ENCODE measurements at places on chromosomes 16 and 17. TPM values are rescaled to one million over a fixed set of nuclear protein-coding genes. Genes with fewer than 3 reads are reported as not detected.

HS3ST3A1 gene
- total RNA-seq = 0.93 TPM

FAM83G gene
- total RNA-seq = 8.3 TPM

CLEC18C gene
- not detected for total RNA-seq

NDUFAF8 gene
- 32.6 TPM for total RNA-seq

FCSK gene
- 26.0 TPM for total RNA-seq

KRTAP4-4 gene
- total RNA-seq = not detected

LPO gene
- not detected for total RNA-seq

DNA sequence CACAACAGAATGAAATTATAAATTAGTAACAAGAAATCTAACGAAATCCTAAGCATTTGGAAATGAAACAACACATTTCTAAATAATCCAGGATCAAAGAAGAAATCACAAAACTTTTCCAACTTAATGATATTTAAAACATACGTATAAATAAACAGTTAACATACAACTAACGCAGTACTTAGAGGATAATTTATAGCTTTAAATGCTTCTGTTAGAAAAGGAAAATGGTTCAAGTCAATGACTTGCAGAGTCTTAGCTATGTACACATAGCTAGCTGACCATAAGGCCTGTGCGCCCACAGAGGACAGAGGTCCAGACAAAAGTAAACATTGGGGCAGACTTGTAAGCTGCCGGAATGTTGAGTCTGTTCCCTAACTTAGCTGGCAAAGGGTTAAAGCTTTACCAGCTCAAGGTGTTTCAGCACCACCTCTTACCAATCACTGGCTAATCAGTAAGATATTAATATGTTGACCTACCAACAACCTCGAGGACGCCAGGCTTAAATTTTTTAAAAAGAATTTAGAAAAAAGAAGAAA lies 84.6 kb downstream of the PARN start:
- DNase-seq = no peak

GRCh38 chr17:81807839-81808238 lies 3.9 kb downstream of the GCGR start:
- no peak for DNase-seq

GRCh38 chr17:41377546-41377945 lies 4.6 kb downstream of the KRT34 start:
- no peak for DNase-seq

DNA sequence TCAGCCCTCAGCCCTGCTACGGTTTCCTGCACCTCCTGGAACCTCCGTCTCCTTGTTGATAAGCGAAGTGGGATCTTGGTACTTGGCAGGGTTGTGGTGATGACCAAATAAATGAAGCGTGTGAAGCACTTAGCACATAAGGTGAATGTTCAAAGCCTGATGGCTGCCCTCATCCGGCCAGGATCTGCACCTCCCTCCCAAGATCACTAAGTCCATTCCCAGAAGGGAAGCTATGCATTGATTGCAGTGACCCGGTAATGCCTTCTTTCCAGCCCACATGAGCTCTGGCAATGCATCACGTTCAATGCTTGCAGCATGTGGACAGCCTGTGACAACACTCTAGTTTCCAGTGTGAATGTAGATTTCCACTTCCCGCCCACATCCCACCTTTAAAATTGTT lies 24.9 kb upstream of the RHOT1 start:
- no peak for DNase-seq

- DNase-seq = no peak
Measured at GRCh38 chr16:55641430-55642056, 14.2 kb upstream of the SLC6A2 start.

DNA sequence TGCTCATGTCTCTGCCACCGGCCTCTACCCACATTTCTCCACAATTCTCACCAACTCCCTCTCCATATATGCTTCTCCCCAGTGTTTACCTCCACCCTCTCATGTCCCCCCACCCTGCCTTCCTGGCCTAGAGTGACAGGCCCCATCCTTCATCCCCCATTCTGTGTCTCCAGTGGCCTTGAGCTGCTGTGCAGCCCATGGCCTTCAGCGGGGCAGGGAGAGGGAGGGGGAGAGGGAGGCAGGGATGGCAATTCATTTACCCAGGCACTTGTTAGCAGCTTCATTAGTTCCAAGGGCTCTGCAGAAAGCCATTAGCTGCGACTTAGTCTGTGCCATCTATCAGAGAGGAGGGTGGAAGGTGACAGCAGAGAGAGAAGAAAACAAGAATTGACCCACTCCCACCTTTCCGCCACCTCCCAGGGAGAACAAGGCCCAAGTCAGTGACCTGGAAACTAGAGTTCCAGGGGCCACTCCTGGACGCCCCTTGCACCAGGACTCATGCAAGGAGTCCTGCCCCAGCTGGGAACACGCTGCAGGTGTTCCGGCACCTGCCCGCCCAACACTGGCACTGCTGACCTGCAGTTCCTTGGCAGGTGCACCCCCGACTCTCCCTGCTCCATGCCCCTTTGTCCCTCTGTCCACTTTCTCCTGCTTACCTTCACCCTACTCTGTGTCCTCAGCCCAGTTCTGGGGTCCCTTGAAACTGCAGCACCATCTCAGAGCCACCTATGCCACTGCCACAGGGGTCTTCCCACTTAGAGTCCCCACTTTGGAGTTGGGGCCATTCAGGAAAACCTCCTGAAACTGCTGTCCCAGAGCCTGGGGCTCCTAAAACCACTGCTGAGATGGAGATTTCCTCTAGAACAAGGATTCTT lies 23.5 kb upstream of the PYY start:
- DNase-seq = no peak

DNA sequence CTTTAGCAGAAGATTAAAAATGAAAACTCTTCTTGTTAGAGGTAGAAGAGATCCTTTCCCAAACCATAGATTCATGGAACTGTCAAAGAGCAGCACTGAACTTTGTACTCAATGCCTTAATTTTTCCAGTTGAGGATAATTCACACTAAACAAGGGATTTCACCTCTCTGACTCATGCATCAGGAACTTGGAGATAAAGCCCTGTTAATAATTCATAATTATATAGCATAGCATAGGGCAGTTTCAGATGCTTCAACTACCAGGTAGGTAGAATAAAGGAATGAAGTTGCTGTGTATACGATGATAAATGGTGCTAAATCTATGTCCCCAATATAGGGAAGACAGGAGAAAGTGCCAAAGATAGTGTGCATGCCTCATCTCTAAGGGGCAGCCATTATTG lies 450.4 kb downstream of the MAF start:
- no peak for DNase-seq

GRCh38 chr16:79751471-79752184 lies 151.1 kb upstream of the MAF start:
- no peak for DNase-seq

GRCh38 chr16:67055712-67056487 lies 27.0 kb downstream of the CBFB start:
- no peak for DNase-seq

- no peak for DNase-seq
Measured at GRCh38 chr16:946048-946395, 24.8 kb downstream of the LMF1 start.

DNA sequence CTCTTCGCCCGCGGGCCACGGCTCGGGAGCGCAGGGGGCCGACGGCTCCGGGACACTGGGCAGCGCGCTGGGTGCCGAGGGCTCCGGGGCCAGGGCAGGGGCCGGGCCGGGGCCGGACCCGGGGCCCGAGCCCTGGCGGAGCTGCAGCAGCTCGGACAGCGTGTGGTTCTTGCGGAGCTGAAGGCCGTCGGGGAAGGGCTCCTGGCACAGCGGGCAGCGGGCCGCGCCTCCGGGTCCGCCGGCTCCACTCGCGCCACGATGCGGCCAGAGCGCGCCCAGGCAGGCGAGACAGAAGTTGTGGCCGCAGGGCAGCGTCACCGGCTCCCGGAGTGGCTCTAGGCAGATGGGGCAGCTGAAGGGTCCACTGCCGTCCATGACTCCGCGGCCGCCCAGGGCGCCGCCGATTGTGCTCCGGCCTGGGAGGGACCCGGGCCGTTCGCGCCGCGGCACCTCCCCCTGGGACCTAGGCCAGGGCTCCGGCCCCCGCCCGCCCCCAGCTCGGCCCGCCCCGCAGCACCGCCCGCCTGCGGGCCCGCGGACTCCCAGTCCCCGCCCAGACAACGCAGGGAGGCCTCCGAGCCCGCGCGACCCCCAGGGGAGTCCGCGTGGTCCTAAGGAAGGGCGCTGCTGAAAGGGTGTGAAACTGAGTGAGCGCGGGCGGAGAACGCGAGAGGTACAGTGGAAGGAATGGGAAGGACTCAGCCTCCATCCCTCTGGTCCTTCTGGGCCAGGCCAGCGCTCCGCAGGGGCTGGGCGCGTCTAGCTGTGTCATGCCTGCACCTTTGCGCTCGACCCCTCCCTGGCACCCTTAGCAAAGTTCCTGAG lies at the start of gene TRIM47:
Gene TRIM47 (minus strand): TSS at position 408 of the 825 bp plus-strand sequence. CDS start 33 bp downstream, at position 375.
- DNase-seq = peak; percentile 82

DNA sequence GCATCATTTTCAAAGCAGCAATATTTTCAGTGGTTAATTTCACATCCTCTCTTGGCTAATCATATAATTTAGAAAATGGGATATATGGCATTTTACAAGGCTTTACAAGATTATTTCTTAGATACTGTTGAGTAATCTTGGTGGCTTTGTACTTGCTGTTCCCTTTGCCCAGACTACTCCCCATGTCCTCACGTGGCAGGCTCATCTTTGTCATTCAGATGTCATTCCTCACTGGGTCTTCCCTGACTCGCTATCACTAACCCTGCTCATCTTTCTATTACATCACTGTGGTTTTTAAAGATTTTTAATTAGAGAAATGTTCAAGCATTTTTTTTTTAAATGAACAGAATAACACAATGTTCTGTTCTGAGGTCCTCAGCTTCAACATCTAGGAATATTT lies 240.0 kb upstream of the IRX5 start:
- no peak for DNase-seq

GRCh38 chr17:58332778-58333735 lies 4.5 kb upstream of the TSPOAP1 start:
- peak; percentile 67 for DNase-seq

DNA sequence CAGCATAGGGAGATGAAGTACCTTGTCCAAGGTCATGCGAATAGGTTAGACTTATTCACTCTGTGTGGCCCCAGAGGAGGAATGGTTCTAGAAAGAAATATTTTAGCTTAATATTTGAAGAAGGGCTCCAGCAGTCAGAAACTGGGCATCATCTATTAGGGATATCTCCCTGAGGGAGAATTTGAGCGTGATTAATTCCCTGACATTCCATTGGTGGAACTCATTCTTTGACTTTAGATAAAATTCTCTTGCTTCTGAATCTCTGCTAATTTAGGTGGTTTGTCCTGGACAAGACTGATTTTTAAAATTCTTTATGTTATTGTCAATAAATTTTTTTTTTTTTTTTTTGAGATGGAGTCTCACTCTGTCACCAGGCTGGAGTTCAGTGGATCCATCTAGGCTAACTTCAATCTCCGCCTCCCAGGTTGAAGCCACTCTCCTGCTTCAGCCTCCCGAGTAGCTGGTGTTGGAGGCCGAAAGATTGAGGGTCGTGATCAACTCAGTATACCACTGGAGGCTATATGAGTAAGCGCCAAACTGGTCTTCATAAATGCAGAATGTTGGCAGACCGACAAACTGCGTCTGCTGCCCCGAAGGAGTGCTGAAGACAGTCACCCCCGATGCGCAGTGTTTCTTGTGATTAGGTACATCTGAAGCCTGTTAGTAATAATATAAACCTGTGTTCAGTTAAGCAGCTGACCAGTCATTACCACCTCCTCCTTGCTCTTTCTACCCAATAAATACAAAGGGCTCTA lies 267.9 kb upstream of the HSBP1 start:
- DNase-seq = no peak

DNA sequence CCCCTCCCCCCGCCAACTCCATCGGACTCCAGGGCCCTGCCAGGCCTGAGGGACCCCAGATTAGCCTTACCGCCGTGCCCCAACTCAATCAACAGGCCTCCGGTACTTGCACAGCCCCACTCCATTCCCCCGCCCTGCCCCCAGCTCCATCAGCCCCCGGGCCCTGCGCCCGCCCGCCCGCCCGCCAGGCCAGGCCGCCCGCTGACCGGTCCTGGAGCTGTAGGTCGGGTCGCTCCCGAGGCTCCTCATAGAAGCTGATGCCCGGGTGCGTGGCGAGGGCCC lies 308 bp downstream of the GTF3C1 start:
- no peak for DNase-seq

- DNase-seq = no peak
Measured at GRCh38 chr17:80967404-80967872, 24.2 kb upstream of the CHMP6 start.

GRCh38 chr17:40511667-40512220 lies 10.3 kb upstream of the TNS4 start:
- peak; percentile 51 for DNase-seq

DNA sequence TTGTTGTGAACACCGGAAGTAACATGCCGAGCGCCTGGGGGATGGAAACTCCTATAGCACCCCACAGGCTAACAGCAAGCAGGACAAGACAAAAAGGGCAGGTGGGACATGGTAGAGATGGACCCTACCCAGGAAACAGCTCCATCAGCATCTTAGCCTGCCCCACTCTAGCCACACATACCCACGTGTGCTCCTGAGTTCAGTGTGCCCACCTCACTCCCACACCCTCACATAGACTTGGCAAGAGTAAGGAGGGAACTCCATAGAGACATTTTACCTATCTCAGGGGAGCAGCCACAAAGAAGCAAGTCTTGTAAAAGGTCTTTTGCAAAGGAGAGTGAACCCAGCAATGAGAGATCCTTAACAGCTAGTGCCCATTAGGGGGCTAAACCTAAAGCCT lies 37.8 kb upstream of the CACNG3 start:
- DNase-seq = no peak

- peak; percentile 79 for DNase-seq
Measured at GRCh38 chr16:49858200-49859124, 2.5 kb upstream of the ZNF423 start.

DNA sequence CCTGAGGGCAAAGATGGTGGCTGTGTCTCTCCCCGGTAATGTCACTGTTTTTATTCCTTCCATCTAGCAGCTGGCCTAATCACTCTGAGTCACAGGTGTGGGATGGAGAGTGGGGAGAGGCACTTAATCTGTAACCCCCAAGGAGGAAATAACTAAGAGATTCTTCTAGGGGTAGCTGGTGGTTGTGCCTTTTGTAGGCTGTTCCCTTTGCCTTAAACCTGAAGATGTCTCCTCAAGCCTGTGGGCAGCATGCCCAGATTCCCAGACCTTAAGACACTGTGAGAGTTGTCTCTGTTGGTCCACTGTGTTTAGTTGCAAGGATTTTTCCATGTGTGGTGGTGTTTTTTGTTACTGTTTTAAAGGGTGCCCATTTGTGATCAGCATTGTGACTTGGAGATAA lies 5.5 kb upstream of the RAPGEFL1 start:
- DNase-seq = no peak

DNA sequence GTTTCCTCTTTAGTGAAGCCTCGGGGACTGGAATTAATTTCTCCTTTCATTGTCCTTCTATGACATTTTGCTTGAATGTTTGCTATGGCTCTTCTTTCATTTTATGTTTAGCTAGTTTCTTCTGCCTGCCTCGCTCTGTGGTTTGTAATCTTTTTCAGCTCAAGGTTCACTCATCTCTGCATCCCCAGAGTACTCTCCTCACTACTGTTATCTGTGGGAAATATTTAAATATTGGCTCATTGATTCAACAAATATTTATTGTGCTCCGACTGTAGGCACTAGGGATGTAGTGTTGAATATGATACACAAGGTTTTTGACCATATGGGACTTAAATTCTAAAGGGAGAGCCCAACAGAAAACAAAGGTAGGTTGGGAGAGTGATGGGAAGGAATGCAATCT lies 195.9 kb downstream of the PHKB start:
- DNase-seq = no peak

Data from upper lobe of right lung (tissue), 1 donor.